ENCODE measurements at places on chromosomes 3 and 15.

DNA sequence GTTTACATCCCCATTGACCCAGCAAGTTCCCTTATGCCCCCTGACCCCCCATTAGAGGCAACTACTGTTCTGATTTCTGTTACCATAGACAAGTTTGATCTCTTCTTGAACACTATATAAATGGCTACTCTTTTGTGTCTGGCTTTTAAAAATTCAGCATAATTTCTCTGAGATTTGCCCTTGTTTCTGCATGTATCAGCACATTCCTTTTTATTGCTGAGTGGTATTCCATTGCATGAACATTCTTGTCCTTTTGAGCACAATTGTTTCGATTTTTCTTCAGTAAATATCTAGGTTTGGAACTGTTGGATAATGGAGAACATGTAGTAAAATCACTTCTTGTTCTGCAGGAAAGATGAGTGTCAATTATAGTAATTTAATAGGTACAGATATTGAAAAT lies 49.1 kb upstream of the MYRIP start:
- DNase-seq, result no peak

DNA sequence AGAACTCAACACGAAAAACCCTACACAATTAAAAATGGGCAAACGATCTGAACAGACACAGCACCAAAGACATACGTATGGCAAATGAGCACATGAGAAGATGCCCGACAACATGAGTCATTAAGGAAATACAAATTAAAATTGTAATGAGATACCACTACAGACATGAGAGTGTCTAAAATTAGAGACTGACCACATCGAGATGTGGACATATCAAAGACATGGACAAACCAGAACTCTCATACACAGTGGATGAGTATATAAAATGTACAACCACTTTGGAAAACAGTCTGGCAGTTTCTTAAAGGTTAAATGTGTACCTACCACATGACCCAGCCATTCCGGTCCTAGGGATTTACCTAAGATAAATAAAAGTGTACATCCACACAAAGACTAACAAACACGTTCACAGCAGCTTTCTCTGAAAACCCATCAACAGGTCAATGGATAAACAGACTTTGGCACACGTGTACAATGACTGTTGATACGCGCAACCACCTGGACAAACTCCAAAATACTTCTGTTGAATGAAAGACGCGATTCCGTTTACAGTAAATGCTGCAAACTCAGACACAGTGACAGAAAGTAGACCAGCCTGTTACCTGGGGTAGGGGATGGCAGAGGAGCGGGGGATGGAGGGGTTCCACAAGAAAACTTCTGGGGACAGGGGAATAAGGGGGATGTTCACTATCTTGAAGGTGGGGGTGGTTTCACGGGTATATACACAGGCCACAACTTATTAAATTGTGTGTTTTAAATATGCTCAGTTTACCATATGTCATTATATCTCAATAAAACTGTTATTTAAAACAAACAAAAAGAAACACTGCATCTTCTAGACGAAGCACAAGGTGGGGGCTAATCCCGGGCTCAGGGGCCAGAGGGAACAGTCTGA lies 2.1 kb downstream of the TNK2 start:
- no peak for DNase-seq

GRCh38 chr15:56839099-56839498 lies 79.3 kb upstream of the TCF12 start:
- no peak for DNase-seq

DNA sequence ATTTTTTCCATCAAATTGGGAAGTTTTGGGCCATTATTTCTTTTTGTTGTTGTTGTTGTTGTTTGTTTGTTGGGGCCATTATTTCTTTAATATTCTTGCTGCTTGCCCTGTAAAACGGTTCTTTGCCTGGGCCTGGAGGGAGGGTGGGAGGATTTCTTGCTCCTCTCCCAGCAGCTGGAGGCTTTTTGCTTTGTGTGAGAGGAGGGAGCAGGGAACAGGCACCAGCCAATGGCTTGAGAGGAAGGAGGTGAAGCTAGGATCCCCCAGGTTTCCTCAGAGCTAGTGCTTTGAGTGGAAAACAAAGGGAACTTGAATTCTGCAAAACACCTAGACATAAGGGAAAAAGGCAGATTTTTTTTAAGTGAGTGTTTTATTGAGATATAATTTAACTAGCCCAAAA lies 61.2 kb upstream of the DNAJC19 start:
- DNase-seq, result no peak

- DNase-seq, result peak; percentile 39
Measured at GRCh38 chr3:120416868-120417267, 33.9 kb downstream of the FSTL1 start.

DNA sequence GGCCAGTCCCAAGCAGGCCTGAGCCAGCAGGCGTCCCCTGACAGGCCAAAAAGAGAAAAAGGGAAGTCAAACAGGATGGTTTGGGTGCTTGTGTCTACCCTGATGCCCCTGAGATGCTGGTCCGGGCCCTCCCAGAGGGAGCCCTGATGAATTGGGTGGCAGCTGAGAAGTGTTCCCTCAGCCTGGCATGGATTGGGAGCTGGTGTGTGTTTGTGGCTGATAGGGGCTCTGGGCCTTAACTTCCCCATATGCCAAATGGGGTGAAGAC lies 1.4 kb downstream of the FBLN2 start:
- no peak for DNase-seq

DNA sequence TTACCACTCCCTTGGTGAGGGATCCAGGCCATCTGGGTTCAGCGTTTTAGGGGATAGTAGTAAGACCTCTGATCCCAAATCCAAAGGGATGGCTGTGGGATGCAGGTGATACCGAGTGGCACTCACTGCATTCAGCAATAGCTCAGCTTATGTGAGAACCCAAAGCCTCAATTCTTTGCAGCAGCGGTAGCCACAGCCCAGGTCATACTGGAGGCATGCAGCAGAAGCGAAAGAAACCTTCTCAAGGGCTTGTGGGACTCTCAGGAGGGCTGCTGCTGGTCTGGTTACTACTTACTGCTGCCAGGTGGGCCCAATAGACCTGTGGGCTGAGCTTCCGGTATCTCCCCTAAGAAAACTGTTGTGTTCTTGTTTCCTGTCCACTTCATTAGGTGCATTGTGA lies 38.0 kb downstream of the CHCHD6 start:
- DNase-seq, result no peak

DNA sequence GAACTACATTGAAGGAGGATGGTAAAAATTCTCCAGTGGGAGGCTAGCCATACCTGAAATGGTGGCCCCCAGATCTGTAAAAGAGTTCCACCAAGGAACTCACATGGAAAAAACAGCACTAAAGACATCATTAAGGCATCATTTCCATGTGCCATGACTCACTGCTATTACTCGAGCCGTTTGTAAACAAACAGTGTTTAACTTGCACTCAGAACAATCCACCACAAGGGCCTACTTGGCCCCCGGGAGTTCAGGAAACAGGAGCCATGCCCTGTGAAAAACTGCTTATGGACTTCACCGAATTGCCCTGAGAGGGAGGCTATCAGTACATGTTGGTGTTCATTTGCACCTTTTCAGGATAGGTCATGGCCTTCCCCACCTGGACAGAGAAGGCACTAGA lies 18.2 kb downstream of the CCR4 start:
- no peak for DNase-seq

All from nucleus accumbens (tissue), 56 donors.